ENCODE measurements at places on chromosomes 11 and 22. TPM values are rescaled to one million over a fixed set of nuclear protein-coding genes. Genes with fewer than 3 reads are reported as not detected.

Gene SELENOM
- total RNA-seq, result 171 TPM

Gene ELF5
- total RNA-seq, result not detected

Gene SPI1
- total RNA-seq, result not detected

Gene HOATZ
- not detected for total RNA-seq

Gene CARS1
- 80.4 TPM for total RNA-seq

Gene C1QTNF4
- total RNA-seq, result not detected

Gene MAJIN
- not detected for total RNA-seq

Gene SESN3
- 22.9 TPM for total RNA-seq

Gene TENM4
- total RNA-seq, result 16.4 TPM

Gene PDE3B
- total RNA-seq, result 3.1 TPM

Gene RIBC2
- not detected for total RNA-seq

Gene SLC22A25
- not detected for total RNA-seq

Gene TPBGL
- not detected for total RNA-seq

Gene PRCP
- 43.1 TPM for total RNA-seq

Gene IL10RA
- total RNA-seq, result not detected

Gene CXCR5
- total RNA-seq, result not detected

Gene MCAM
- 11.2 TPM for total RNA-seq

Gene TXNRD2
- total RNA-seq, result 21.9 TPM

Gene PSMA1
- 129 TPM for total RNA-seq

Gene SORL1
- total RNA-seq, result 10.2 TPM

Gene PLEKHA7
- 0.18 TPM for total RNA-seq

Gene TMEM191C
- 0.71 TPM for total RNA-seq

Gene KIRREL3
- 1.5 TPM for total RNA-seq

Gene ABCG4
- 0.14 TPM for total RNA-seq

Gene FAM181B
- total RNA-seq, result not detected

Gene MRGPRX3
- total RNA-seq, result not detected

Gene FADS2
- total RNA-seq, result 396 TPM

Gene OR51B5
- total RNA-seq, result 0.18 TPM

Gene CDCA5
- 1.2 TPM for total RNA-seq

Gene MIAT
- 0.92 TPM for total RNA-seq

Gene LGALS12
- not detected for total RNA-seq

Gene KRTAP5-7
- not detected for total RNA-seq

Gene DHCR7
- 119 TPM for total RNA-seq

Gene OR52M1
- not detected for total RNA-seq

Gene FAM180B
- total RNA-seq, result 0.09 TPM

Gene PVALB
- total RNA-seq, result not detected

Gene CUL5
- total RNA-seq, result 35.4 TPM

Gene SLC22A8
- not detected for total RNA-seq

Gene OR10D3
- not detected for total RNA-seq

Gene CD3E
- not detected for total RNA-seq

Gene OPCML
- total RNA-seq, result not detected

Measured in smooth muscle cell of bladder (primary cell).